Activated T-cell treated with anti-CD3 and anti-CD28 coated beads, Interleukin-2, amount 50 U/mL, for 4 hours (primary cell): ENCODE measurements at places on chromosomes 16 and 17.
A peak's percentile ranks its signal among the peaks of the same experiment; 100 is the strongest.

- no peak for DNase-seq
Observed at GRCh38 chr17:683499-684254, 31.0 kb downstream of the VPS53 start.

DNA sequence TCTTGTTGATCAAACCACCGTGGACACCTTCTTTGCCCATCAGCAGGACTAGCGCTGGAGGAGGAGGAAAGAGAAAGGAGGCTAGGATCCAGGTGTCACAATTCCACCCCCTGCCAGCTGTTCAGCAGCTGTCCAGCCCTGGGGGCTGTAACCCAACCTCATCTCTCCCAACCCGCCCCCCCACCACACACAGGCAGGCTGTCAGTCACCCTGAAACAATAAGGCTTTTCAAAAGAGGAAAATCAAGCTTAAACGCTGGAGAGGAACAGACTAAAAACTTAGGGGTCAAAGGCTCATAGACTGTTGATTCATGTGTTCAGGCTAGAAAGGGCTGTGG is 2.4 kb downstream of the PFN1 start:
- DNase-seq, result no peak

DNA sequence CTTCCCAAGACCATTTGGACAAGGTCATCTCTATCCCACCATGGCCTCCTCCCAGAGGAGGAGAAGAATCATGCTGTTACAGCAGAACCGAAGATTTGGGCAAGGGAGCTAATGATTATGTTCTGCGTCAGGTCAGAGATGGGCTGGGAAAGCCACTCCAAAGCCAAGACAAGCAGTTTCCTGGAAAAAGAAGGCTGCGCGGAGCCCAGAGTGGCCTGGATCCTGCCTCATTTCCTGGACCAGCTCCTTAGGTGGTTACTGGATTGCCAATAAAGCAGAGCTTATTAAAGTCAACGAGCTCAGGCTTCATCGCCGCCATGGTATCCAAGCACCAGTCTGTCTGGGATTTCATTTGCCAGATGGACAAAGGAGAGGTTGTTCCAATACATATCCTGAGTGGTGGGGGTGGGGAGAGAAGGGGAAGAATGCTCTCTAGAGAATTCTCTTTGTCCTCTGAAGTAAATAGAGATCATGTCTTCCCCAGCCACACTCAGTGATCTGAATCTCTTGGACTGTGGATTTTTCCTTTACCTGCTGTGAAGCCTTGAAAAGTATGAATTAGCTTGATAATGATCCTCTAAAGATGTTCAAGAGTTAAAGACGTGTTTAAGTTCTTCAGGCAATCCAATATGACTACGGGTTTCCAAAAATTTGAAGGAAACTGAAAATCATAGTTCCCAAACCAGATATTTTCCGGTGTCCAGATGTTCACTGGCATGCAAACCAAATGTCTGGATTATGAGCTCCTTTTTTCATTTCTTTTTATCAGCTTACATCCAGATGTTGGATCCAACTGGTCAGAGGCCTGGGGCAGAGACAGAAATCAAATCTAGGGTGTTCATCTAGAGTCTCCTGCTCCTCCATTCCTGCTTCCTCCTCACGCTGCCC is 17.7 kb downstream of the PRAC1 start:
- DNase-seq, result no peak

DNA sequence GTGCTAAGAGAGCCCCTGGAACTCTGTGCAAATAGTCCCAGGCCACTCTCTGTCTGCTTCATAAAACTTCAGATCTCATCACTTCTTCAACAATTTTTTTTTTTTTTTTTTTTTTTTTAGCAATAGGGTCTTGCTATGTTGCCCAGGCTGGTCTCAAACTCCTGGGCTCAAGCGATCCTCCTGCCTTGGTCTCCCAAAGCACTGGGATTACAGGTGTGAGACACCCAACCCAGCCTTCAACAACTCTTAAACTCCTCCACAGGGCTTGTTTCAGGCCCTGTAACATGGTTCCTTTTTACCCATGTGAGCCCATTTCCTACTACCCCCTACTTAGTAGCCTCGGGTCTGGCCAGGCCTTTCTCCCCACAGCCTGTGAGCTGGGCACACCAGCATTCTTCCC is 39.3 kb upstream of the ICAM2 start:
- DNase-seq, result no peak

GRCh38 chr16:50523710-50524109 is 24.5 kb upstream of the NKD1 start:
- no peak for DNase-seq

DNA sequence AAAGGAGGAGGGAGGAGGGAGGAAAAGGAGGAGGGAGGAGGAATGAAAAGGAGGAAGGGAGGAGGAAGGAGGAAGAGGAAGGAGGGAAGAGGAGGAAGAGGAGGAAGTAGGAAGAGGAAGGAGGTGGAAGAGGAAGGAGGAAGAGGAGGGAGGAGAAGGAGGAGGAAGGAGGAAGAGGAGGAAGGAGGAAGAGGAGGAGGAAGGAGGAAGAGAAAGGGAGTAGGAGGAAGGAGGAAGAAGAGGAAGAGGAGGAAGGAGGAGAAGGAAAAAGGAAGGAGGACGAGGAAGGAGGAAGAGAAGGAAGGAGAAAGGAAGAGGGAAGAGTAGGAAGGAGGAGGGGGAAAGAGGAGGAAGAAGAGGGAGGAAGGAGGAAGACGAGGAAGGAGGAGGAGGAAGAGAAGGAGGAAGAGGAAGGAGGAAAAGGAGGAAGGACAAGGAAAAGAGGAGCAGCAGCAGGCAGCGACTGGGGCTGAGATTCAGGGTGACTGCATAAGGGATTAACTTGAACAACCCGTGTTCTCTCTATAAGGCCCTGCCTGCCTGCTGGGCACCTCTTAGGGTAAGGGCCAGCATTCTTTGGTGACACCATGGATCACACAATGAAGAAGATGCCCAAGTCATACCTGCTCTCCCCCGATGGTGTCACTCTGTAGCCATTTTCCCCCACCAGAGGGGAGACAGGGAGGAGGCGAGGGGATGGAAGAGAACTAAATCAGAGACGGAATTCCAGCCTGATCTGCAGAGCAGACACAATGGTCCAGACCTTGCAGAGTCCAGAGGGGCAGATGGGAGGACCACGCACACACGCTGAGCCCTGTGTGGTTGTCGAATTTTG is 1.4 kb upstream of the IL34 start:
- DNase-seq, result no peak

GRCh38 chr17:14918540-14918939 is 346.6 kb downstream of the PMP22 start:
- no peak for DNase-seq

- DNase-seq, result no peak
Observed at GRCh38 chr16:54512467-54512995, 225.9 kb upstream of the IRX3 start.

DNA sequence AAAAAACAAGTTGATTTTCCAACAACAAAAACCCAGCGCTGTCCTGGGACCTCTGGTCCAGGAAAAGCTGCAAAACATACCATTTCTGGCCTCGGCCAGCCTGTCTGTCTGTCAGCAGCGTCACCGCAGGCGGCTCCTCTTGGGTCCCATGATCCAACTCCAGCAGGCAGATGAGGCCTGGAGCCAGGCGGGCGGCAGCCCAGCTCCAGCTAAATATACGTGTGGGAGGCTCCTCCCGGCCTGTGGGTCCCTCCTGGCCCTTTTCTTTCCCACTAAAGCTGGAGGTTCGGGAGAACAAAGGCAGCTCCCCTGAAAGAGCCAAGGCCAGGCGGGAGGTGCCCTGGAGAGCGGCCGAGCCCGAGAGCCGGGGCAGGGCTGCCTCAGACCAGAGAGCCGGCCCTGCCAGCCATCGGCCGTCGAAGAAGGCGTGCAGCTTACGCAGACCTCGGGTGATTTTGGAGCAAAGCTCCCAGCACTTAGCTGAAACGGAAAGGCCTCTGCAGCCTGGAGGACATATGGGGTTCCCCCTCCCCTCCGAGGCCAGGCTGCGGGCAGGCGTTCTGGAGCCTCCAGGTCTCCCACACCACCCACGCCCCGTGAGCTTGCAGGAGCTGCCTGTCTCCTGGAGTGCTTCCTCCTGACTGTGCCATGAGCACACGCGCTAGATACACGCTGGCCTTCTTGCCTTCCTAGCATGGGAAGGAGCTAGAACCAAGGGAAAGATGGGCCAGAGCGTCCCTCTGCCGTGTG is 19.9 kb upstream of the JPH3 start:
- DNase-seq, result no peak

DNA sequence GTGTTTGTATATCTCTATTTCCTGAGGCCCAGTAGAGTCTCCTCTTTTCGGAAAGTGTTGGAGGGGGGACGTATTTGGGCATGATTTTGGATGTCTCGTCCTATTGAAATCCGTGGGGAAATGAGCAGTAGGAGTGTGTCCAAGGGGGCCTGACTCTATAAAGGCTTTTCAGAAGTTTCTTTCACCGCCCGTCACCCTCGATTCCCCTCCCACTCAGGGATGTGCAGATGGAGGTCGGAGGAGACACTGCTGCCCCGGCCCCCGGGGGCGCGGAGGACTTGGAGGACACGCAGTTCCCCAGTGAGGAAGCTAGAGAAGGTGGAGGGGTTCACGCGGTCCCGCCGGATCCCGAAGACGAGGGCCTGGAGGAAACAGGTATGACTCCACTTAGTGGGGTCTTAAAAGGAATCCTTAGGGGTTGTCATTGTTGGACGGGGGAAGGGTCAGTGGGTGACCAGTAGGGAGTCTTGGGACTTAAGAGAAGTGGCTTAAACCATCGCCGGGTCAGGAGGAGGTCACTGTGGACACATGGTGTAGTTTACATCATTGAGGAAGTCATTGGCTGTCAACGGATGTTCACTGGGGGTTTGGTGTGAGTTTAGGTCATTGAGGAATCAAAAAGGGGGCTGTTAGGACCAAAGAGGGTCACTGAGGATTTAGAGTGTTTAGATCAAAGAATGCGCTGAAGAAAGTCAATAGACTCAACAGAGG is 424 bp downstream of the MON1B start:
- DNase-seq, result peak; percentile 17

GRCh38 chr17:60496041-60496440 is 30.0 kb downstream of the APPBP2 start:
- DNase-seq, result no peak

DNA sequence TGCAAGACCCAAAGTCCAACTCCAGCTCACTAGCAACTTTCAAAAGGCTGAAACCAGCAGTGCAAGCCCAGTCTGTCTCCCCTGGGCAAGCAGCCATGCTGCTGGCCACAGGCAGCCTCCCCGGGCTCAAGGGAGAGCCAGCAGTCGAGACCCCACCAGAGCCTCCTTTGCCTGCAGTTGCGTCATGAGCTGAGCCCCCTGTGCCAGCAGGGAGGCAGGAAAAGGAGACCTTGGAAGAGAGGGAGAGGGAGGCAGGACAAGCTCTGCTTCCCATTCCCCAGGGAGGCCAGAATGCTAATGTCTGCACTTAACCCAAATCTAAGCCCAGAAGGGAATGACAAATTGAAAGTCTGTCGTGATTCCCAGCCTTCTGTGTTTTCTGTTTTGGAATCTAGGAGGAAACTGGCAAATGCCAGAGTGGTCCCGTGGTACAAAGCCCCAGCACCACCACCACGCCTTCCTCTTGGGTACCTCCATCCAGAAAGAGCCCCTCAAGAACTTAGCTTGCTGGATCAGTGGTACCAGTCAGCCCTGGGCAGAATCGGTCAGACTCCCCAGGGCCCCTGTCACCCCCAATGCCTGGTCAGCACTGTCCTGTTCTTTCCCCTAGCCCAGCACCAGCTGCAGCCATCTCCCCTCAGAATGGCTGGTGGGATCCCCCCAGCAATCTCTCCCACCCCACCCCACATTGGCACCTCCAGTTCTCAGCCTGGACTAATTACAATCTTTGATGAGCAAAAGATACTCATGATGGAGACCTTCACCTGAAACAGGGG is 99.3 kb upstream of the TNRC6C start:
- DNase-seq, result no peak

DNA sequence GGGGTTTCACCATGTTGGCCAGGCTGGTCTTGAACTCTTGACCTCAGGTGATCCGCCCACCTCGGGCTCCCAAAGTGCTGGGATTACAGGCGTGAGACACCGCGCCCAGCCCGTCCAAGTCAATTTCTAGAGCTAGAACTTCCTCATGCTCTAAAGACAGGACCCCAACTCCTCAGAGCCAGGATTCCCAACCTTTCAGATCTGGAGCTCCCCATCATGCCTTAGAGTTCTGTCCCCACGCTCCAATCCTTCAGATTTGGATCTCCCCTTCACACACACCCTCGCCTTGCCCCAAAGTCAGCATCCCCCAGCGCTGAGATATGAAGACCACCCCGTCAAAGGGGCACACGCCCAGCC is 448 bp downstream of the KCTD19 start:
- DNase-seq, result no peak

- DNase-seq, result no peak
Observed at GRCh38 chr17:55327225-55328088, 62.7 kb downstream of the HLF start.

- DNase-seq, result no peak
Observed at GRCh38 chr17:18986541-18987229, 17.9 kb downstream of the FAM83G start.

DNA sequence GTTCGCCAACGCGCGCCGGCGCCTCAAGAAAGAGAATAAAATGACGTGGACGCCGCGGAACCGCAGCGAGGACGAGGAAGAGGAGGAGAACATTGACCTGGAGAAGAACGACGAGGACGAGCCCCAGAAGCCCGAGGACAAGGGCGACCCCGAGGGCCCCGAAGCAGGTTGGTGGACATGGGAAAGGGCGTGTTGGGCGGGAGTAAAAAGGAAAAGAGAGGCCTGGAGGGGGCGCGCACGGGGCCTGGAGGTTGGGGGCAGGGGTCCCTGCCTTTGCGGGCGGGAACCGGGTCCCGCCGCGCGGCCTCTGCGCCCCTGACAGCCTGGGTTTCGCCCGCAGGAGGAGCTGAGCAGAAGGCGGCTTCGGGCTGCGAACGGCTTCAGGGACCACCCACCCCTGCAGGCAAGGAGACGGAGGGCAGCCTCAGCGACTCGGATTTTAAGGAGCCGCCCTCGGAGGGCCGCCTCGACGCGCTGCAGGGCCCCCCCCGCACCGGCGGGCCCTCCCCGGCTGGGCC is 2.1 kb downstream of the IRX5 start:
- DNase-seq, result no peak

DNA sequence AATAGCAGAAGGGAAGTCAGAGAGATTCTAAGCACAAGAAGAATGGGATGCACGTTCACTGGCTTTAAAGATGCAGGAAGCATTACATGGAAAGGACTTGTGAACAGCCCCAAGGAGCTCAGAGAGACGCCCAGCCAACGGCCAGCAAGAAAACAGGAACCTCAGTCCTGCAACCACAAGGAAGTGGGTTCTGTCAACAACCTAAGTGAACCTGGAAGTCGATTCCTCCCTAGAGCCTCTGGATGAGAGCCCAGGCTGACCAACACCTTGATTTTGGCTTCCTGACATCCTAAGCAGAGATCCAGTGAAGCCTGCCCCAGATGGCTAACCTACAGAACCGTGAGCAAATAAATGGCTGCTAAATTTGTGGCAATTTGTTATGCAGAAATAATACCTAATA is 24.5 kb downstream of the GPR142 start:
- no peak for DNase-seq
